Pons (tissue), 1 donor: ENCODE measurements at places on chromosomes 5 and 9.

DNA sequence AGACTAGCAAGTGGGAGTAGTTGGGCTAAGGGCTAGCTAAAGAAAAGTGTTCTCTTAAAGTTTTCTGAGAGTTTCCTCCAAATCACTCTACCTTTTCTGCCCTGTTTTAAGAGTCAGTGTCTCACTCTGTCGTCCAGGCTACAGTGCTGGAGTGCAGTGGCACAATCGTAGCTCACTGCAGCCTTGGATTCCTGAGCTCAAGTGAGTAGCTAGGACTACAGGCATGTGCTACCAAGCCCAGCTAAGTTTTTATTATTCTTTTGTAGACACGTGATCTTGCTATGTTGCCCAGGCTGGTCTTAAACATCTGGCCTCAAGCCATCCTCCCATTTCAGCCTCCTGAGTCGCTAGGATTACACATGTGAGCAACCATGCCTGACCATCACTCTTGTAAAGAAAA is 378.9 kb downstream of the CAAP1 start:
- DNase-seq, result no peak

DNA sequence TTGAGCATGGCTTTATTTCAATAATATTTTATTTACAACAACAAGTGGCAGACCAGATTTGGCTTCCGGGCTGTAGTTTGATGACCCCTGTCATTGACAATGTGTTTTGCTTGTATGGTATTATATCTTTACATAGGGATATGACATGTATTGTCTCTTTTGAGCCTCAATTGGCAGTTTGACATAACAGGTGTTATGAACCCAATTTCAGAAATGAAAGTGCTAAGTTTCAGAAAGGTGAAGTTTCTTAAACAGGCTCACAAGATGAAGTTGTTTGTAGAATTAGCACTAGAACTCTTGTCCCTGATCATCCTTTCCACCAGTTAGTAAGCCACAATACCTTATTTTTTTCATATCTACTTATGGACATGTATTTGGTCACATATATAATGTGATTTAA is 303.0 kb upstream of the GRIA1 start:
- no peak for DNase-seq

- no peak for DNase-seq
These were observed 279.9 kb downstream of the ASTN2 start for GRCh38 chr9:117134826-117135500.

GRCh38 chr9:117720555-117720954 is 16.4 kb downstream of the TLR4 start:
- DNase-seq, result no peak

DNA sequence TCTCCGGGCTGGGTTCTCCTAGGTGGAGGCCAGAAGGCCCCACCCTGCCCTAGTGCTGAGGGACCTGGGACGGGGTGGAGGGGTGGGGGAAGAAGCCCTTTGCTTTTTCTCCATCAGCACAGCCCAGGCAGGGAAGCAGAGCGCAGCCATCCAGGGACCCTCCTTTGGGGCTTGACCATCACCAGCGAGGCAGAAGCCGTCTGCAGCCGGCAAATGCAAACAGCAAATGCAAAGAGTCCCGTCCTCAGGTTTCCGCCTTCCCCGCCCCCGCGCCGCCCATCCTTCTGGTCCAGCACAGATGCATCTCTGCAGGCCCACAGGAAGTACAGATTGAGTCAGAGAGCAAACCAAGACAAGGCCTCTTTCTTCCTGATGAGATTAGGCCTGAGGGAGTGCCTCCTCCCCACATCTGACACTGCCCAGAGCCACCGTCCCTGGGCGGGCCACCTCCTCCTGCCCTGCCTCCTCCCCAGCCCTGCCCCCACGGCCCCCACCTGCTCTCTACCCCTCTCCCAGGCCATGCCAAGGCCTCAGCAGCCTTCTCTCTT is 23.4 kb downstream of the CORO2A start:
- no peak for DNase-seq

DNA sequence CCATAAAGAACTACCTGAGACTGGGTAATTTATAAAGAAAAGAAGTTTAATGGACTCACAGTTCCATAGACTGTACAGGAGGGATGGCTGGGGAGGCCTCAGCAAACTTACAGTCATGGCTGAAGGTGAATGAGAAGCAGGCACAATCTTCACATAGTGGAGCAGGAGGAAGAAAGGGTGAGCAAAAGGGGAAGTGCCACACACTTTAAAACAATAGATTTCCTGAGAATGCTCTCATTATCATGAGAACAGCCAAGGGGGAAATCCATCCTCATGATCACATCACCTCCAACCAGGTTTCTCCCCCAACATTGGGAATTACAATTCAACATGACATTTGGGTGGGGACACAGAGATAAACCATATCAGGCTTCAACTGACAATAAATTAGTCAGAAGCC is 664.9 kb downstream of the TAF11L14 start:
- DNase-seq, result no peak

- DNase-seq, result no peak
These were observed 157.9 kb upstream of the RASA1 start for GRCh38 chr5:87109746-87110145.

DNA sequence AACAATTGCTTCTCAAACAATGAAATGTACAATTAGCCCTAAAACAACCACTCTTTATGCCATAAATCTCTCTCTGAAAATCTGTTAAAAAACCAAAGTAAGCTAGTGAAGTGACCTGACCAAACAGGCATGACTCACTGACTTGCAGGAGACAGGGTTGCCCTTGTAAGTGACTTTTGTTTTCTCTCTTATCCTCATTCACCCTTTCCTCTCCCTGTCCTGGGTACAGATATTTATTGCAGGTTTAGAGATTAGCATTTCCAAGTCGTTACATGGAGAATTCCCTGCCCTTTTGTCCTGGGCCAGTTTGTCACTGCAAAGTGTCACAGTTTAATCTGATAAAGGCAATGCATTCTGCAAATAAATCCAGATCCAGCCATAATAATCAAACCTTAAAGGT is 484.2 kb downstream of the IRX1 start:
- DNase-seq, result no peak

DNA sequence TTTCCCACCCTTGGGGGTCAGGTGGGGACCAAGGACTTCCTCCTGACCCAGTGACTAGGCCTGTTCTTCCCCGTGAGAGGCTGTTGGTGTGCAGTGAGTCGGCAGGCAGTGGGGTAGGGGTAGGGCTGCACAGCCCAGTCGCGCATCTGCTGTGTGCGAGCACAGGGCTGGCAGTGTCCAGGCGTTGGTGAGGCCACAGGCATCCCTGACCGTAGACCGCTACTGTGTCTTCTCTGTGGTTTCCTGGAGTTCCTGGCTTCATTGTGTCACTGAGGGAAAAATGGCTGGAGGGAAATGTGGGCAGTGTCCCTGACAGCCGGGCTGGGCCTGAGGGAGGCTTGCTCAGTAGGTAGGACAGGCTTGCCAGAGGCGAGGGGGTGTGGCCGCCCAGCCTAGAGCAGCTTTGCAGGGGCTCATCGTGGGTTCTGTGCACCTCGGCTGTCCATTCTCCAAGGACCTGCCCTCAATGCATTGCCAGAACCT is 95.4 kb downstream of the CACNA1B start:
- no peak for DNase-seq

DNA sequence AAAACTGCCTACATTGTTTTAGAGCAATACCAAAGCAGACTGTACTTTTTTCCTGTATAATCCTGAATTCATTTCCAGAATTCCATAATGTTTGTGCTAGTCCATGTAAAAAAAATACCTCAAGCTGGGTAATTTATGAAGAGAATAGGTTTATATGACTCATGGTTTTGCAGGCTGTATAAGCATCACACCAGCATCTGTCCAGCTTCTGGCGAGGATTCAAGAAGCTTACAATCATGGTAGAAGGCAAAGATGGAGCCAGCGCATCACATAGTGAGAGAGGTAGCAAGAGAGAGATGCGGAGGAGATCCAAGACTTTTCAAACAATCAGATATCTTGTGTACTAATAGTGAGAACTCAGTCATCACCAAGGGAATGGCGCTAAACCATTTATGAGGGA is 280.3 kb upstream of the CDH9 start:
- no peak for DNase-seq

- DNase-seq, result peak; percentile 63
These were observed 453.8 kb upstream of the ZNF608 start for GRCh38 chr5:125199968-125200865.

GRCh38 chr5:177966009-177966838 is 29.8 kb downstream of the PROP1 start:
- no peak for DNase-seq

DNA sequence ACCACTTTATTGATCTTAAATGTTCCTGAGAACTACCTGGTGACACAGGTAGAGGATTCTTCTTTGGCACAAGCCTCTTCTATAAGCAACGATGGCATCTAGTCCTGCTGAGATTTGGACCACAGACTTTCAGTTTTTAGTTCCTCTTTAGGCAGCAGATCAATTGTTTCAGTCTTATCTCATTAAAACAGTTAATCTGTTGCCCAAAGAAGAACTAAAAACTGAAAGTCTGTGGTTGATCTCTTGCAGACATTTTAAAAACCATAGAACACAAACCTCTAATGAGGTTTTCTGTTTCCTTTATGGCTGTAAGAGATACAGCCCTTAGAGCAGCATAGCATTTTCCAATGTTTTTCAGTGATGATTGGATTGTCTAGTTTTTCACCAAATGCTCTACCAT is 480.9 kb downstream of the MTRR start:
- DNase-seq, result no peak

DNA sequence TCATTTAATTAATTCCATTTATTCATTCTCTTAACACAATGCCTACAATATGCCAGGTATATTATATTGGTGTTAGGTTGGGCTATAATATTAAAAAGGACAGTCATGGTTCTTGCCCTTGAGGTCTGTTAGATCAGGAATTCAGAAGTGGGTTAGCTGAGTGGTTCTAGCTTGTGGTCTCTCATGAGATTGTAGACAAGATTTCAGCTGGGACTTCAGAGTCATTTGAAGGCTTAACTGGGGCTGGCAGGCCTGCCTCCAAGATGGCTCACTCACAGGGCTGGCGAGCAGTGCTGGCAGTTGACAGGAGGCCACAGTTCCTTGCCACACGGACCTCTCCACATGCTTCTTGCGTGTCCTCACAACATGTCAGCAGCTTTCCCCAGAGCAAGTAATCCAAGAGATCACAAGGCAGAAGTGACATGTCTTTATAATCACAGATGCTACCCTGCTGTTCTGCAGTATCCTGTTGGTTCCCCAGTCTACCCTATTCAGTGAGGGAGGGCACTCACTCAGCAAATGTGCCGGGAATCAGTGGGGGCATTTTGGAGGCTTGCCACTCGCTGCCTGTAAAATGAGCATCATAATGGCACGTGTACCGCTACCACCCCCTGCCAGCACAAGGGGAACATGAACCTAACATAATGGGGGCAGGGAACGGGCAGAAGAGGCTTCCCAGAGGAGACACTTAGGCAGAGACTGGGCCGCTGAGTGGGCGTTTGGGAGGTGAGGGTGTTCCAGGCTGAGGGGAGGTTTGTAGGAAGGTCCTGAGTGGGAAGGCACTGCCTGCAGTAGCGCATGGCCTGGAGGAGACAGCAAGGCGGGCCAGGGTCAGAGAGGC is 70.0 kb downstream of the EXOSC2 start:
- no peak for DNase-seq

DNA sequence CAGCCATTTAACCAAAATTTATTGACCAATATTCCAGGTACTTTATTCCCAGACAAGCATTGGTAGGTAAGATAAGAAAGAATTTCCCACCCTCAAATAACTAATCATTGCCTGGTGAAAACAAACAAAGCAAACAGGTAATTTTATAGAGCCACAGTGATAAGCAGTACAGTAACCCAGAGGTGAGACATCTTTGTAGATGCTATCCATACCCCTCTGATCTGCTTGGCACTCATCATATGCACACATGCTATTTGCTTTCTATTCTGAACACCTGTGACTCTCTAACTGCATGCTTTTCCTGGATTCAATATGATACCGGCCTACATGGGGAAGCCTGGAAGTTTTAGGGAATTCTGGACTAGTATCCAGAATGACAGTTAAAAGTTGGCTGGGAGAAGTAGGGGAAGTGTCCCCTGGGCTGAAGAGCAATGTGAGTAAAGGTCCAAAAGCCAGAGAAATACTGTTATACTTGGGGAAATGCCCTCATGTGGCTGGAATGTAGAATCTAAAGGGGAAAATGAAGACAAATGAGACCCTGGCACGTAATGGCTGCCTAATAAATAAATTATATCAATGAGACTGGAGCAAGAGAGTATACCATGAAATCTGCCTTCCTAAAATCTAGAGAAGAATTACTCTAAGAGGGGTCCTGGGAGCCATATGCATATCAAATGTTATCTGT is 243.8 kb upstream of the ADAMTSL1 start:
- no peak for DNase-seq

GRCh38 chr9:98607152-98607551 is 101.6 kb downstream of the GABBR2 start:
- no peak for DNase-seq

DNA sequence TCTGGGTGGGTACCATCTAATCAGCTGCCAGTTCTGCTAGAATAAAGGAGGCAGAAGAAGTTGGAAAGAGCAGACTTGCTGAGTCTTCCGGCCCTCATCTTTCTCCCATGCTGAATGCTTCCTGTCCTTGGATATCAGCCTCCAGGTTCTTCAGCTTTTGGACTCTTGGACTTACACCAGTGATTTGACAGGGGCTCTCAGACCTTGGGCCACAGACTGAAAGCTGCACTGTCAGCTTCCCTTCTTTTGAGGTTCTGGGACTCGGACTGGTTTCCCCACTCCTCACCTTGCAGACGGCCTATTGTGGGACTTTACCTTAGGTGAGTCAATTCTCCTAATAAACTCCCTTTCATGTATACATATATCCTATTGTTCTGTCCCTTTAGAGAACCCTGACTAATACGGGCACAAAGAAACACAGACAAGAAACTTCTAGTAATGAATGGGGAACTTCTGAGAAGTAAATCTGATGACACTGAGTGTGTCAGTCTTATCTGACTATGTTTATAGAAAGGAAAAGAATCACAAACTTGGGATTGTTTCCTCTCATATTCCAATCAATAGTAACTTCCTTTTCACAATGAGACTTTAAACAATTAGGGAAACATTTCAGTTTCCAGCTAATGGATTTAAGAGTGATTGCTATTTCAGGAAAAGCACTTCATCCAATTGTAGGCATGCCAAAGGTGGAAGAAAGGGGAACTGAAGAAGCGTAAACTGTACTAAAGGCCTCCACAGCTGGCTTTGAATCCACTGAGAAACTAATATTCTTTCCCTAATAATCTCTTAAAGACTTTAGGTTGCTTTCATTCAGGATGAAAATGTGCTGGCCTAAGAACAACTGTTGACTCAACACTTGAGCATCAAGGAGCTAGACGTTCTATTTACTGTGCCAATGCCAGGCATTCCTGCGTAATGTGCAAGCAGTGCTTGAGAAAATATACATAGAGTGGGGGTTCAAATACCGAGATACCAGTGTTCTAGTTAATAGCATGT is 127.9 kb upstream of the PTGER4 start:
- DNase-seq, result peak; percentile 48

GRCh38 chr5:135330798-135331096 is 68.3 kb downstream of the MACROH2A1 start:
- DNase-seq, result no peak

GRCh38 chr5:39399135-39400036 is 25.4 kb downstream of the DAB2 start:
- DNase-seq, result peak; percentile 79

DNA sequence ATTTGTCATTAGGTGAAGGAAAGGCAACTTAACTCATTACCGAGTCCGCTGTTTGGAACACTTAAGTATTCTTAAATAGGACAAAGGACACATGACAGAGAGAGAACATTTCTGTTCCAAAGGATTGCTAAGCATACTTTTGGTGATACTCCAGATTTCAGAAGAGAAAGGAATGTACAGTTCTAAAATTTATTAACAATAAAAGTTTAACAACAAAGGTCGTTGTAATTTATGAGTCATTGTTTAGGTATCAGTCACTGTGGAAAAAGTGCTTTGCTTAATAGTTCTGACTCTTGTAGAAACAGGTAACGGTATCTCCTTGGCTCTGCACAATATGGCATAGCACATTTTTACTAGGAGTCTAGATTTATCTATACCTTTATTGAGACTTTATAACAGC is 36.3 kb upstream of the PAM start:
- DNase-seq, result no peak
